ENCODE measurements at places on chromosomes 5 and 9.

- no peak for DNase-seq
Observed at GRCh38 chr5:121174351-121174750, 677.3 kb upstream of the FTMT start.

GRCh38 chr9:82149501-82149946 lies 161.0 kb downstream of the SPATA31D1 start:
- no peak for DNase-seq

GRCh38 chr5:15026944-15027343 lies 155.4 kb upstream of the ANKH start:
- DNase-seq = no peak

DNA sequence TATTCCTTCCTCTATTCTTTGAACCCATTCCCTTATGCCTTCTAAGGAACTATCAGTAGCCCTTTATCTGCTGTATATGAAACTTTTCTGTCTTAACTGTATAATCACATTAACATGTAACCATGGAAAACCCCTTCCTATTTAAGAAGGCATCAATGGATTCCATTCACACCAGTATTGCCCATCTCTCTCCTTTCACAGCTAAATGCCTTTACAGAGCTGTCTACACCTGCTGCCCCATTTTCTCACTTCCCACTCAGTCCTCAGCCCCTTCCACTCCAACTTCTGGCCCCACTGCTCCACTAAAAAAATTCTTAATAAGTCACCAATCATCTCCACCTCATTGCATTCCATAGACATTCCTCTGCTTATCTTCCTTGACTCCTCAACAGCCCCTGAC lies 50.8 kb downstream of the SEC61B start:
- no peak for DNase-seq

Data from astrocyte of the cerebellum (primary cell).